Left renal cortex interstitium (tissue), 4 donors: ENCODE measurements at places on chromosomes 5 and 9. TPM values are rescaled to one million over a fixed set of nuclear protein-coding genes. Genes with fewer than 3 reads are reported as not detected.

RECK gene
- 27.5 TPM for polyA plus RNA-seq

GRCh38 chr5:110055302-110055701 is 365.6 kb downstream of the MAN2A1 start:
- DNase-seq = no peak

DNA sequence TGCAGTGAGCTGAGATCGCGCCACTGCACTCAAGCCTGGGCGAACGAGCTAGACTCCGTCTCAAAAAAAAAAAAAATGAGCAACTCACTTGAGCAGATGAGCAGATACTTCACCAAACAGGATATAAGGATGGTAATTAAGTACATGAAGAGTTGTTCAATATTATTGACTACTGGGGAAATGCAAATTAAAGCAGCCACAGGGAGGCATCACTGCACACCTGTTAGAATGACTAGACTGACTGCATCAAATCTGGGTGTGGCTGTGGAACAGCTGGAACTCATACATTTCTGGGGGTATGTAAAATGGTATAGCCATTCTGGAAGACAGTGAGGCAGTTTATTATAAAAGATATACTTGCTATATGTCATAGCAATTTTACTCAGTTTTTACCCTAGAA is 93.0 kb downstream of the WNK2 start:
- no peak for DNase-seq

GRCh38 chr9:136174779-136175615 is 29.9 kb downstream of the LHX3 start:
- no peak for DNase-seq

DNA sequence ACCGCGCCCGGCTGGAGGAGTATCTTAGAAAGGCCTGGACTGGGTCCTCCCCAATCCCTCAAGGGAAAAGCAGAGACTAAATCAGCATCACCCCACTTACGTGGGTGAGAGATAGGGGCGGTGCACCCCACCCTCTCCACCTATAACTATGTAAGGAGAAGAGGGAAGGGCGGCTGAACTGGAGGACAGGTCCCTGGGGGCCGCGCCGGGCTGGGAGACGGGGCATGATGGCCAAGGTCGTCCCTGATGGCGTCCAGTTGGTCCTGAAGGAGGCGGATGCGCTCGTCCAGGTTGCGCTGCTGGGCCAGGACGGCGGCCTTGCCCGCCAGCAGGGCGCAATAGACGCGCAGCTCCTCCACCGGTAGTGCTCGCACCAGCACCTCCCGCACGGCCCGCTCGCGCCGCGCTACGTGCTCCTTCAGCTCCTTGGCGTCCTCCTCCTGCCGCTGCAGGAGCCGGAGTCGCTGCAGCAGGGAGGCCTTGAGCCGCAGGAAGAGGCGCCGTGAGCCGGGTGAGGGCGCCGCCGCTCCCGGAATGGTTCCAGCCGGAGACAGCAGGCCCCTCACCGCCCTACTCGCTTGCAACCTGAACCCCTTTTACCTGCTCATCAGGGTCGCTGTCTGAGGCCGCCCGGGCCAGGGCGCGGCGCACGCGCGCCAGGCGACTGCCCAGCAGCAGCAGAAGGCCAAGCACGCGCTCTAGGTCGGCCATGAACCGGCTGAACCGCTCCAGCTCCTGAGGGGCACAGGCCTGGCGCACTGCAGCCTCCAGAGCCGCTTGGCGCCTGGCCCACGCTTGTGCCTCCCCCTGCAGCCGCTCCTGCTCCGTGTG is 7.6 kb downstream of the SHROOM1 start:
- no peak for DNase-seq

DNA sequence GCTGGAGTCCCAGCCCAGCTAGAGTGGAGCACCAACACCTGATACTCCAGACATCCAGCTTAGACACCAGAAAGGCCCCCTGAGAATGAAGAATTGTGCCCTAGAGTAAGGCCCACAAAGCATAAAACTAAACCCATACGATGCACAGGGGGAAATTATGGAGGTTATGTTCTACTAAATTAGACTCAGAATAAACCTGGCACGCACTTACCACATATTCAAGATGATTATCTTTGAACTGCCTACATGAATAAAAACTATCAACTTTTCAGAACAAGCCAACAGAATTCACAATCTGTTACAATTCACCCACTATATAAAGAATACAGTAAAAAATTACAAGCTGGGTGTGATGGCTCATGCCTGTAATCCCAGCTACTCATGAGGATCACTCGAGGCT is 168.5 kb downstream of the CPLANE1 start:
- DNase-seq = no peak

SHISAL2B gene
- polyA plus RNA-seq = not detected

ALDH1B1 gene
- 25.6 TPM for polyA plus RNA-seq

DNA sequence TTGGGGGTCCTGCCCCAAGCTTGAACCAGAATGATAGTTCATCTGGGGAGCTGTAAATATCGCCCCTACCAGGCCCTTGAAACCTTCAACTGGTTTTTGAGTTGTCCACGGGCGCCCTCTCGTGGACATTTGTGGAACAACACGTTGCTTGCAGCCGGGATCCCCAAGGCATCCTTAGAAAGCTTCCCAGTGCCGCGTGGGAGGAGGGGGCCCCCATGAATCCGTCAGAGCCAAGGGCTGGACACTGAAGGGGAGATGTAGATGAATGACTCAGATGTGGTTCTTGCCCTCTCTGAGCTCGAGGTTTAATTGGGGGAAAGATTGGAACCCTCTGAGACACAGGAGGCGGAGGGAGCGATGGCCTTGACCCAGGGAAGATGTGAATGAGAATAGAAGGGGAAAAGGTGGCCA is 31.8 kb upstream of the ORM1 start:
- DNase-seq = no peak

DNA sequence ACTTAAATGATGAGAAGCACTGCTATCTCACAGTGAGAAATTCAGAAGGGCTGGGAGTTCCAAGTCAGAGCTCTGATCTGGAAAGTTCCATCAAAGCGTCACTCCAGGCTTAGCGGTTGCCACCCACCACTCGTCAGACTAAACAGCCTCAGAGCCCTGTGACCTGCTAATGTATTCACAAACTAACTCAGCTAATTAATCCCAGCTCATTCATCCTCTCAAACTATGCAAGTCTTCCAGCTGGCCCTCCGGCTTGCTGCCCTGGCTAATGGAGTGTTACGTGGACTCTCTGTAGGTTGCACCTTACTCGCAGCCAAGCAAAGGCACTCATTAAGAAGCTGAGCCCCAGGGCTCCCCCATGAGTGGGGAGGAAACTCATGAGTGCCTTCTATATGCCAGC is 82.2 kb upstream of the GABRP start:
- no peak for DNase-seq

- no peak for DNase-seq
Observed at GRCh38 chr9:77010527-77010926, 8.9 kb upstream of the FOXB2 start.

DNA sequence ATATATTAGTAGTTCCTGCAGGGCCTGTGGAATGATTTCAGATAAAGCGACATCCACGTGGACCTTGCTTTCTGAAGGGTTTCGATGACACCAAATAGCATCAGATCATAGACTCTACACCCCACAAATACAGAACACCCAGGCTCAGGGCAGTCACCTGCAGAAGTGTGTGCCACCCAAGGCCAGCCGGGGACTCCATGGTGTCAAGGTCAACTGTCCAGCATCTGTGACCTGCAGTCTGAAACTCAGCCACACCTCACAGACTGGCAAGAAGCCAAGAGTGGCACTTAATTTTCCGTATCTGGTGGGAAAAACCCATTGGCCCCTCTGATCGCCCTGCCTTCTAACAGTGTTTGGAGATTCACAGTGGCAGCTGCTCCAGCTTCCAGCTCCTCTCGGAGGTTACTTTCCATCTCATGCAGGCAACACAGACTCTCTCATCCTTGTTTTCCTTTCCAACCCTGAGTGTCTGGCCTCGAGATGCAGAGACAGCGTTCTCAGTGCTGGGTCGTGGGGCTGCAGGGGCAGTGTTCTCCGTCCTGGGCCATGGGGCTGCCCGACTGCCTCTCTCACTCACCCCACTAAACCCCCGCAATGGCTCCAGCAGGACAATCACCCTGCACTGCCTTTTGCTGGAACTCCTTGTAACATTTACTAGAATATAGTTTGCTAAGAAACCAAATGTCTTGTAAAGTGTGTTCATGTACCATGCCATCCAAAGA is 221.9 kb downstream of the IRX2 start:
- DNase-seq = no peak

MAP1B gene
- polyA plus RNA-seq = 19.7 TPM

DNA sequence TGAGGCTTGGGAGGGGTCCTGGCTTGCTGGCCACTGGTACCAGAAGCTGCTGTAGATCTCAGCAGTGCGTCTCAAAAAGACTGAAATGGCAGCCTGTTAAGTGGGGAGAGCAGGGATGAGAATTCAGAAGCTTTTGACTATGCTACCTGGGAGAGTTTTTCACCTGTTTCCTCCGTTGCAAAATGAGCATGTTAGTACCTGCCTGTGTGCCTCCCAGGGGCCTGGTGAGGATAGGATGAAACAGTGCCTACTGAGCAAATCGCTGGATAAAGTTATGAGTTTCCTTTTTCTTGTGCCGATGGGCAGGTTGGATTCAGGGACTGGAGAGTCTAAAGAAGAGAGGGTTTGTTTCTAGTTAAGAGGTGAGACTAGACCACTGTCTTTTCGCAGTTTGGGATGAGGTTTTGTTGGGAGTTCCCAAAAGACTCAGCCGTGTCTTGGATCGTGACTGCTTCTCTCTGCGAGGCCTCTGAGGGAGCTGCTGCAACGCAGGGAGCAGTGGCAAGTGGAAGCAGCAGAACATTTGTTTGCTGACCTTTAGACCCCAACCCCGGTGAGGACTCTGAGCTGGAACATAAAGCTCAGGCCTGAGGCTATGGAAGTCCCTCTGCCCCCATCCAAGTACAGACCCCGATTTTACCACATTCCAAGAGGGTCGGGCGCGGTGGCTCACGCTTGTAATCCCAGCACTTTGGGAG is 1.4 kb downstream of the RALGPS1 start:
- no peak for DNase-seq

DNA sequence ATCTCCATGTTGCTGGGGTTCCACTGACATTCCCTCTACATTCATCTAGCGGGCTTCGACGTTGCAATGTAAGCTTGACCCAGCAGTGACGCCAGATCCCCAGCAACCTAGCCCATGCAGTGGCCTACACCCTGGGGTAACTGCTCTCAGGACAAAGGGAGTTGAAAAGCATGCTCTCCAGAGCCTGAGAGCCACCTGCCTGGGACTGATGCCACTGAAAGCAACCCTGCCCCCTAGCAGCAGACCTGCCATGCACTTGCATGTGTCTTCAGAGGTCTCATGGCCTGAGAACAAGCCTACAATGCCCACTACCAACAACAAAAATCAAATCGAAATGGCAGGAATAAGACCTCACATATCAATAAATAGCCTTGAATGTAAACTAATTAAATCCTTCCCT is 330.3 kb downstream of the TRIM36 start:
- no peak for DNase-seq

DAB2IP gene
- polyA plus RNA-seq = 53.6 TPM

ABO gene
- 13.2 TPM for polyA plus RNA-seq

PTGDS gene
- 34.0 TPM for polyA plus RNA-seq

- DNase-seq = no peak
Observed at GRCh38 chr9:626596-626995, 214.9 kb upstream of the DMRT1 start.

- no peak for DNase-seq
Observed at GRCh38 chr9:76369583-76369982, 24.6 kb downstream of the RFK start.

DNA sequence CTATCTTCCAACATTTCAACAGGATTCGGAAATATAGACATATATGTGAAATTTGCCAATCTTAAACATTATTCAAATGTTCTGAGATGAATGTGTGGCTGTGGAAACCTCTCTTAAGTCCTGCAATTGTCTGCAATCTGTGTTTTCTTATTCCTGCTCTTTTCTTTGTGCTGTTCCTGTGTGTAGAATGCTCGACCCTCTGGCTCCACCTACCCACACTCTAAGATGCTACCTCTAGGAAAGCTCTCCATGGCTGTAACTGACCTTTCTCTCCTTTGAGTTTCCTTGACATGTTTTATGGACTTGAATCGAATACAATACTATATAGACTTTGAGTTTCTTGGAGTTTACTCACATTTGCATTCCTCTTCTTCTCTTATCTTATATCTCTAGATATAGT is 120.6 kb upstream of the ASTN2 start:
- no peak for DNase-seq

AHRR gene
- polyA plus RNA-seq = 1.9 TPM

TAF11L5 gene
- polyA plus RNA-seq = not detected

SPATA31C1 gene
- polyA plus RNA-seq = 0.47 TPM

GRCh38 chr5:97009921-97010320 is 74.0 kb downstream of the LNPEP start:
- no peak for DNase-seq

- no peak for DNase-seq
Observed at GRCh38 chr5:138930371-138931097, 55.4 kb upstream of the LRRTM2 start.

GRCh38 chr9:71677209-71677608 is 91.1 kb downstream of the CEMIP2 start:
- DNase-seq = no peak

PCDHA9 gene
- 0.03 TPM for polyA plus RNA-seq

GRCh38 chr9:114384836-114385396 is 2.9 kb downstream of the AKNA start:
- DNase-seq = no peak

GARIN3 gene
- not detected for polyA plus RNA-seq

- no peak for DNase-seq
Observed at GRCh38 chr5:161306351-161306995, 240.1 kb downstream of the GABRB2 start.

DNA sequence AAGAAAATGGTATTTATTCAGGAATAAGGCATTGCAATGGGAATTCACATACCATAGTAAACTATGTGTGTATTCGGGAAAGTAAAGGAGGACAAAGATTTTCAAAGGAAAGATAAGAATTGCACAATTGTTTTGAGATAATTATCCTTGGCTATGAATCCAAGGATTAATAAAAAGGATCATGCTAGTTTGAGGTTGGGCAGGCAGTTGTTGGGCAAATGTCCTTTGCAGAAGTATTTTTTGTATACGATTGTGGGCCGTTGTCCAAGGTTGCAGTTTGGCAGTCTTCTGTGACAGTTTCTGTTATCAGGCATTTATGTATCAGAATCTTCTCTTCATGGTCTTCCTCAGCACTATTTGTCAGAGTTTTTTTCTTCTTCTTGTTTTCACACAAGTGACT is 10.6 kb upstream of the UBAP2 start:
- no peak for DNase-seq

HNRNPA0 gene
- 70.2 TPM for polyA plus RNA-seq

DNA sequence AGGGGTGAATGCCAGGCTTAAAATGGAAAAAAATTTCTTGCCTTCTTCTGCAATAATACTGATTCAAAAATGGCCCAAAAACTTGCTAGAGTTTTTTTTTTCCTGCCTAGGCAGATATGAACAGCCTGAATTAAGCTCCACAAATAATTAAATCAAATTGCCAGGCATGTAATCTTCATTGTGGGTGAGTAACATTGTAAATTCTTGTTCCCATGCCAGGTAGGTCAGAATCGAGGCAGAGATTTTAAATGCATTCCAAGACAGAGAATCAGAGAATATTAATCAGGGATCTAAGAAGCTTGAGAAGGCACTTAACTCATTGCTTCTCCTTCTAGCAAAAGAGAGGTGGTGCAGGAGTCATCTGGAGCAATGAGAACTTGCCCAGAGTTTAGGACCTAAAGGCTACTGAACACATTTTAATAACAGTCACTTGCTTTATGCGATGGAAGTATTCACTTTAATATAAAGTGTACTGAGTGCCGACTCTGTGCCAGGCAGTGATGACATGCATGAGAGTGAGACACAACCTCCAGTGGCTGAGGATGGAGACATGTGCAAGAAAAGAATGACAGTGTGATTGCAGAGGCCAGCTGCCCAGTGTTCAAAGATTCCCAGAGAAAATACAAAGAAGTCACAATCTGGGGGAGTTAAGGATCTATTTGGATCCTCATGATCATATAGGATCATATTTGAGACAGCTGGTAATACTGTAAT is 102.3 kb downstream of the APBA1 start:
- DNase-seq = no peak
